ENCODE measurements at places on chromosomes 2 and 18. TPM values are rescaled to one million over a fixed set of nuclear protein-coding genes. Genes with fewer than 3 reads are reported as not detected.

Gene PID1
- total RNA-seq: 0.17 TPM

Gene SKA1
- 25.6 TPM for total RNA-seq

Gene HOXD10
- not detected for total RNA-seq

Gene ANKRD30B
- total RNA-seq: not detected

Gene ASPRV1
- total RNA-seq: 1.2 TPM

Gene KIAA2012
- not detected for total RNA-seq

- no peaks in the 10 kb centered on the region for H3K27me3 ChIP-seq
- no peak overlapping the region for H3K27ac ChIP-seq
- H3K36me3 ChIP-seq: peaks cover 6% of the 10 kb centered on the region
Measured at GRCh38 chr2:101753720-101754490, 56.4 kb downstream of the MAP4K4 start.

GRCh38 chr18:14914771-14915170 is 166.8 kb downstream of the ANKRD30B start:
- H3K4me1 ChIP-seq: no peaks in the 10 kb centered on the region
- no peaks in the 10 kb centered on the region for H3K36me3 ChIP-seq
- DNase-seq: no peak
- H3K27ac ChIP-seq: no peak overlapping the region
- H3K4me3 ChIP-seq: no peak overlapping the region

- DNase-seq: no peak
- no peaks in the 10 kb centered on the region for H3K36me3 ChIP-seq
- peaks cover 26% of the 10 kb centered on the region for H3K27me3 ChIP-seq
- H3K4me3 ChIP-seq: no peak overlapping the region
- H3K4me1 ChIP-seq: no peaks in the 10 kb centered on the region
Measured at GRCh38 chr18:76564655-76565237, 69.7 kb upstream of the ZNF516 start.

- no peak overlapping the region for H3K4me3 ChIP-seq
- H3K27me3 ChIP-seq: no peaks in the 10 kb centered on the region
- no peaks in the 10 kb centered on the region for H3K36me3 ChIP-seq
- no peaks in the 10 kb centered on the region for H3K4me1 ChIP-seq
Measured at GRCh38 chr2:210895132-210895531, 338.7 kb downstream of the CPS1 start.

DNA sequence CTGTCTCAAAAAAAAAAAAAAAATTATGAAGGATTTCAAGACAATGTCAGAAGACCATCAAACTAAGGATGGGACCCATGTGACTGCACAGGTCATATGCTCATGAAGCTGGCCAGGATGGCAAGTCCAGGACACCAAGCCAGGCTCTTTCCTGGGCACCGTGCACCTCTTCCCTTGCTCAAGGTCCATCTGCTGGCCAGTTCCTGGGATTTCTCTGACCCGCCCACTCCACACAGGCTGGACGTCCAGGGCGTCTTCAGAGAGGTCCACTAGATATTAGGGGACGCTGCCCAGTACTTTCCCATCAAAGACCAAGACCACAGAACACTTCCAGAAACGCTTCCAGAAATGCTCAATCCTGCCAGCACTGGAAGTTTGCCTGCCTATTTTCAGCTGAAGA is 14.3 kb downstream of the TEX44 start:
- H3K36me3 ChIP-seq: no peaks in the 10 kb centered on the region
- H3K27me3 ChIP-seq: peaks cover 14% of the 10 kb centered on the region
- H3K27ac ChIP-seq: no peak overlapping the region
- H3K4me3 ChIP-seq: no peak overlapping the region

GRCh38 chr18:2641638-2642037 is 13.9 kb upstream of the SMCHD1 start:
- H3K27ac ChIP-seq: no peak overlapping the region
- H3K4me3 ChIP-seq: peak overlapping the region; percentile 75
- H3K4me1 ChIP-seq: peaks cover 38% of the 10 kb centered on the region
- no peaks in the 10 kb centered on the region for H3K27me3 ChIP-seq
- no peak for DNase-seq

GRCh38 chr18:74351354-74351753 is 35.7 kb downstream of the C18orf63 start:
- peak overlapping the region; percentile 10 for H3K4me3 ChIP-seq
- no peaks in the 10 kb centered on the region for H3K36me3 ChIP-seq
- no peak for DNase-seq
- H3K4me1 ChIP-seq: peaks cover 17% of the 10 kb centered on the region
- no peaks in the 10 kb centered on the region for H3K27me3 ChIP-seq

DNA sequence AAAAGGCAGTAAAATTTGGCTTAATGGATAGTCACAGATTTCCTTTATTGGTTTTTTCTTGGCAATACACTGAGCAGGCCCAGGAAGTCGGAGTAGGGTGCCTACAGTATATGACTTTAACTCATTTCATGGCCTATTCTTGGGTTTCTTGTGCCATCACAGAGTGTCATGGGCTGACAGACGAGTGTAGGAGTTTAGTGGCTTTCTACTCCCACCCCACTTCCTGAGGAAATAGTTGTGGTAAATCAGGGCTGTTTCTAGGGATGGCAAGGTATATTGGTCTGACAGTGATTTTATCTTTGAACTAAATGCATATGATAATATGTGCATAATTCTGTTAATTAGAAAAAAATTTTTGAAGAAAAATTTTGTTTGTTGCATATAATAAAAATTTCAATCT is 100.1 kb downstream of the PLCL1 start:
- H3K27ac ChIP-seq: no peak overlapping the region
- H3K4me3 ChIP-seq: no peak overlapping the region
- peaks cover 7% of the 10 kb centered on the region for H3K4me1 ChIP-seq
- no peak for DNase-seq

DNA sequence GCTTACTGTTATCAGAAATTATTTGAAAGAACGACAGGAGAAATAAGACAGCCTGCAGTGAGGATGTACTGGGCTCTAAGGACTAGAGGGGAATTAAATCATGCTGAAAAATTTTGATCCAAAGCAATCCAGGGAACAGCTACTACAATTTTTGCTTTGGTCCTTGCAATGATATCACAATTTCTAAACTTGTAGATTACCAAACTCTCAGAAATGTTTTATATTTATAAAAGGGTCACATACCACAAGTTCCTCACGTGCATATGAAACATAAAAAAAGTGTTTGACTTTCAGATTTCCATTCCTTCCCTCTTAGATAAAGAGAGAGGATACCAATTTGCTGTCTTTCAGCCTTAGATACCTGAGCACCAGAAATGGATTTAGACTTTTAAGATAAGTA is 261.2 kb downstream of the STK39 start:
- DNase-seq: no peak
- H3K4me3 ChIP-seq: no peak overlapping the region
- no peaks in the 10 kb centered on the region for H3K27me3 ChIP-seq
- peaks cover 13% of the 10 kb centered on the region for H3K36me3 ChIP-seq
- H3K27ac ChIP-seq: no peak overlapping the region

GRCh38 chr2:189487283-189488007 is 46.2 kb downstream of the WDR75 start:
- no peak overlapping the region for H3K27ac ChIP-seq
- no peak for DNase-seq
- H3K4me3 ChIP-seq: no peak overlapping the region
- no peaks in the 10 kb centered on the region for H3K36me3 ChIP-seq
- peaks cover 6% of the 10 kb centered on the region for H3K27me3 ChIP-seq
- H3K4me1 ChIP-seq: no peaks in the 10 kb centered on the region

DNA sequence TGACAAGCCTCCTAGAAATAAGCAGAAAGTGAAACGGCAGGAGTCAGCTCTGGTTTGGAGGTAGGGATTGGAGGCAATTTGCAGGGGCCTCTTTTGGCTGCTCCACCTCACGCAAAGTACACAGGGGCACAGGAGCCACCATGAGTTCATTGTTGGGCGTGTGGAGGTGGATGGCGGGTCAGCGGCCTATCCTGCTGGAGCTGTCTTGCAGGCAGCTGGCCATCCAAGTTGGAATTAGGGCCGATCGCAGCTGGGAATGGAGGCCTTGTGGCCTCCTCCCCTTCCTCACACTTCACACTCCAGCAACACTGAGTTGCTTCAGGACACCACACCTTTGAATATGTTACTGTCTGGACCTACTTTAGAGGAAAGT is 171.5 kb downstream of the MYCN start:
- H3K4me1 ChIP-seq: no peaks in the 10 kb centered on the region
- H3K4me3 ChIP-seq: no peak overlapping the region
- no peaks in the 10 kb centered on the region for H3K36me3 ChIP-seq
- H3K27ac ChIP-seq: no peak overlapping the region
- DNase-seq: no peak

- no peaks in the 10 kb centered on the region for H3K4me1 ChIP-seq
- no peaks in the 10 kb centered on the region for H3K36me3 ChIP-seq
- no peak overlapping the region for H3K4me3 ChIP-seq
- H3K27ac ChIP-seq: no peak overlapping the region
Measured at GRCh38 chr18:73479477-73479876, 611.7 kb upstream of the NETO1 start.

DNA sequence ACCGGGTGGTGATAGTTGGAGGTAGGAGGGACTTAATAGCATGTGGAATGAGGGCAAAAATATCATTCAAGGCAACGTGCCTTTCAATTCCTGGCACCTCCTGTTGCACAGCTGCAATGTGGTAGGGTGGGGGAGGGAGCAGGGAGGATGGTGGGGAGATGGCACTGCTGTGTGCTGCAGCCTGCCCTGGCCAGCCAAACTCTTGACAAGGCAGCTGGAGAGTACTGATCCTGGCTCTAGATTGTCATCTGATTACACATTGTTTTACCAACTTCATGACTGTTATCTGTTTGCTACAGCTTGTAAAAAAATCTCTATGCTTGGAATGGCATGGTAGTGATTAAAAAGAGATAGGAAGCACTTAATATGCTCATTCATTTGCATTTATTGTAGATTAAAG is 47.7 kb downstream of the PLCL1 start:
- no peaks in the 10 kb centered on the region for H3K36me3 ChIP-seq
- no peak overlapping the region for H3K27ac ChIP-seq
- no peak for DNase-seq
- no peaks in the 10 kb centered on the region for H3K4me1 ChIP-seq
- H3K27me3 ChIP-seq: peaks cover 1% of the 10 kb centered on the region

DNA sequence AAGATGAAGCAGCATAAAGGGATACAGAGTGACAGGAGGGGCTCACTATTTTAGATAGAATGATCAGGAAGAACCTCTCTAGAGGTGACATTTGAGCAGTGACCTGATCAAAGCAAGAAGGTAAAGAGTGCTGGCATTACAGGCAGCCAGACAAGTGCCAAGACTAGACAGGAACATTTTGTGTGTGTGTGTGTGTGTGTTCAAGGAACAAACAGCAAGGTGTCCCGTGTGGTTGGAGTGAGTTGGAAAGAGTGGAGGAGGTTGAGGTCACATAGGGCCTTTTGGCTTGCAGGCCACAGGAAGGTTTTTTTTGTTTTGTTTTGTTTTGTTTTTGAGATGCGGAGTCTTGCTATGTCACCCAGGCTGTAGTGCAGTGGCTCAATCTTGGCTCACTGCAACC is 25.7 kb downstream of the FZD5 start:
- peaks cover 2% of the 10 kb centered on the region for H3K36me3 ChIP-seq
- DNase-seq: no peak
- no peaks in the 10 kb centered on the region for H3K4me1 ChIP-seq
- no peak overlapping the region for H3K4me3 ChIP-seq

- no peak overlapping the region for H3K4me3 ChIP-seq
- H3K27ac ChIP-seq: no peak overlapping the region
- H3K27me3 ChIP-seq: no peaks in the 10 kb centered on the region
- DNase-seq: no peak
- H3K4me1 ChIP-seq: no peaks in the 10 kb centered on the region
Measured at GRCh38 chr2:239109928-239110545, 262.2 kb downstream of the TWIST2 start.
